ENCODE measurements at places on chromosomes 7 and 10.
A peak's percentile ranks its signal among the peaks of the same experiment; 100 is the strongest.

DNA sequence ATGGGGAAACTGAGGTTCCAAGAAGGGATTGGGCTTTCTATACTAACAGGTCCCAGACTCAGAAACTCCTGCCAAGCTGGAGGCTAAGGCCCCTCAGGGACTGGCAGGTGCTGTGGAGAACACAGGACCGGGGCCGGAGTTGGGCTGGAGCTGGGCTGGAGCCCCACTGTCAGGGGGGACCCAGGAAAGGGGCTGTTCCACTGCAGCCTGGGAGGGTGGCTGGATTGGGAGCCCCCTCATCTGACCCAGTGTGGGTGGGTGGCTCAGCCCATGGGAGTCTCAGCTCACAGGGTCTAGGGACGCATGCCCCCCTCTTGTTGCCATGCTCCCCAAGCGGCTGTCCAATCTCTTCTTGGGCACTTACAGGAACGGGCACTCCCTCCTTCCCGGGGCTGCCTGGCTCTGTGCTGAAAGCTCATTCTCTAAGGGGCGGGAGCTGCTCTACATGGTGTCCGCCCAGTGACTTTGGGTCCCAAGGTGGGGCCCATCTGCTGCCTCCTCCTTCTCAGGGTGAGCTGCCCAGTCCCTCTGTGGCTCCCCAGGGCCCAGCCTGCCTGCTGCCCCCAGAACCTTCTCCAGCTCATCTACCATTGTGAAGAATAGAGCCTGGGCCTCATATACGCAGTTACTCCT lies 126.5 kb downstream of the MYL10 start:
- DNase-seq, result no peak

GRCh38 chr7:45658716-45659495 lies 84.7 kb downstream of the ADCY1 start:
- DNase-seq, result no peak

- no peak for DNase-seq
These were observed 239.0 kb upstream of the PHYHIPL start for GRCh38 chr10:58937423-58937822.

DNA sequence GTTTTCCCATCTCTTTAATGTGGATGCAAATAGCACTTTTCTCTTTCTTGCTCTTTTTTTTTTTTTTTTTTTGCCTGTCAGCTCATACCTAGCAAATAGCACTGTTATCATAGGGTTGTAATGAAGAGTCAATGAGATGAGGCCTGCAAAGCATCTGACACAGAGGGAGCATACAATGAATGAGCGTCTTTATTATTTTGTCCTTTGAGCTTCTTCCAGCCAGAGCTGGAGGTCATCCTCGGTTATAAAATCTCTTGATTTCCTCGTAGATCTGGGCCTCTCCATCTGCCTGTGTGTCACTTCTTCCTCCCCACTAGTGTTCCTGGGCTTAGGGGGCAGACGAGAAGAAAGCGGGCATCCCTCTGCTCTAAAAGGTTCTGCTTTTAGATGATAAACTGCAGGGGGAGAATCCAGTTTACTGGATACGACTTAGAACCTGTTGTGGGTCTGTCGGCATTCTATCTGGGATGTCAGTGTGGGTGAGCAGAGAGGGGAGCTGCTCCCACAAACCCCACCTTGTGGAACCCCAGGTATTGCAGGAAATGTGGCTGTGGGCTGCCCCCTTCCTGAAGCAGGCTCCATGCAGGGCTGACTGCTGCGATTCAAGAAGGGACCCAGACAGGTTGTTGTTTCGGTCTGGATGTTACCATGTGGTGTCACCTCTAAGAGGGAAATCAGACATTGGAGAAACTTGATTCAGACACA lies 135.8 kb upstream of the GPR26 start:
- no peak for DNase-seq

GRCh38 chr10:12419262-12419847 lies 70.0 kb downstream of the CAMK1D start:
- peak; percentile 96 for DNase-seq

DNA sequence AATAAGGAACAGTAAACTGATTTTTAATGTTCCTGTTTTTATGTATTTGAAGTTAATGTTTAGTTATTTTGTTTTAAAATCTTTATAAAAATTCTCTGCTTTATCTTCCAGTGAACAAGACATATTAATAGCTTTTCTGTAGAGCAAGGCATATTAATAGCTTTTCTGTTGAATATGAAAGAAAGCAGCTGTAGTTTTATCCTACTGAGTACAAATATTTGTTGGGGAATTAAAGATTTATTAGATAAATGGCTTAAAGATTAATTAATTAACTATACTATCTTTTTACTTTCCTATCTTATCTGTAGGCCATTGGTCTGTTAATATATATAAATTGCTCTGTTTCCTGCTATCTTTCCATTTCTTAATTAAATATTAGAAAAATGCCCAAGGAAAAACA lies 299.6 kb downstream of the ADK start:
- DNase-seq, result no peak

DNA sequence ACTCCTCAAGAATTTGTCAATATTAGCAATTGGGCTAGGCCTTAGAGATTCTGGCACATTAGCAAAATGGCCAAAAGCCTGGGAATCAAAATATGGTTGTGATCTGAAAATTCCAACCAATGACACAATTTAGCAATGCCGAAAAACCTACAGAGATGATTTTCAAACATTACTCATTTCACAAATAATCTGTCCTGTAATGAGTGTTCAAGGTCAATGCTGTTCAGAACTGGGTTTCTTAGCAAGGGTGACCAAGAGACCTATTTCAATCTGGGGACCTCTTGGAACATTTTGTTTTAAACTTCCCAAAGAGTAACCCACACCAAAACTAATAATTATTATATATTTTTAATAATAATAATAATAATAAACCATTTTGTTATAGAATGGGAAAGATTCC lies 24.1 kb downstream of the ELMO1 start:
- DNase-seq, result no peak

- no peak for DNase-seq
These were observed 21.6 kb downstream of the TBATA start for GRCh38 chr10:70763567-70763966.
